SJSA1 (cell line): ENCODE measurements at places on chromosomes 13 and 19.
A peak's percentile ranks its signal among the peaks of the same experiment; 100 is the strongest.

DNA sequence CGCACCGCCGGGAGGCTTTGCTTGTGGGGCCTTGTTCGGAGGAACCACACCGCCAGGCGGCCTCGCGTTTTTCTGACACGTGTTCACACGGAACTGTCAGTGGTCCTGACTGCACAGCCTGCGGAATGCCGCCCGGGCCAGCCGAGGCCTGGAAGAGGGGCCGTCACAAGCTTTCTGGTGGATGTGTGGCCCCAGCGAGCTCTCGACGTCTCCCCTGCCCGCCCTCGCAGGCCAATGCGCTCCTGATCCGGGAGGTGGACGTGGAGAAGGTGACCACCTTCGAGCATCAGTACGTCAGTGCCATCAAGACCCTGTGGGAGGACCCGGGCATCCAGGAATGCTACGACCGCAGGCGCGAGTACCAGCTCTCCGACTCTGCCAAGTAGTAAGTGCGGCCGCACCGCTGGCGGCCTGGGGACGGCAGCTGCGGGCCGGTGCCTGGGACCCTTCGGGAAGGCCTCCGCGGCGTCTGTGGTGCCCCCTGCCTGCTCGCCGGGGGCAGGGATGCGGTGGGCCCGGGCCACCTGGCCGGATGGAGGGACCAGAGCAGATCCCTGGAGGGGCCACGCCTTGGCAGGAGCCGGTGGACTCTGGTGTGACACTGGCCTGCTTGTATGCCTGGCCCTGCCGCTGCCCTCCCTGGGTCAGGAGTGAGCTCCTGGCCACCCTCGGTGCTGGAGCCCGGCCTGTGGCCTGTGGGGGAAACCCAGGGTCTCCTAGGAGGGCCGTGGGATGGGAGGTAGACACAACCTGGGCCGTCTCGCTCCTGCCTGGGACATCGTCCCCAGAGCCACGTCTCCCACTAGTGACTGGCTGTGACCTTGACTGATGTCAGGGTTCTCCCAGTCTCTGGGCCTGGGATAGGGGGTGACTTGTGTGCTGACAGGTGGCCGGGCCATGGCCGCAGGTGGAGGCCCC is 19.2 kb downstream of the GNA11 start:
- DNase-seq, result no peak

DNA sequence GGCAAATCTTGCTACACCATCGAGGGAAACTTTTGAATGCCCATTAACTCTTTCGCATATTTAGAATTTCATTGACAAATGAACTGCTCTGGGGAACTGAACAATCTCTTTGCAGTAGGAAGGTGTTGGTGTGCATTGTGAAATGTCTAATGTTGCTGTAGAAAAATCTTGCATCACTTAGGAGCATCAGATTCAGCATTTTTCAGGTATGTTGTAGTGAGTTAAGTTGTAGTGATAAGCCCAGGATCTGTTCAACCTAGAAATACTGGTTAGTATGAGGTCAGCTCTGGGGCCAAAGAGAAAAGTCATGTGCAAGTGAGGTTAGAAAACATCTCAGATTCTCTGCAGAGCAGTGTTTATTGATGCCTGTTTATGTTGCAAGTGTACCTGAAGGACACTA is 4.1 kb downstream of the FRY start:
- no peak for DNase-seq

- no peak for DNase-seq
Observed at GRCh38 chr13:86960876-86961275, 710.3 kb upstream of the SLITRK5 start.

DNA sequence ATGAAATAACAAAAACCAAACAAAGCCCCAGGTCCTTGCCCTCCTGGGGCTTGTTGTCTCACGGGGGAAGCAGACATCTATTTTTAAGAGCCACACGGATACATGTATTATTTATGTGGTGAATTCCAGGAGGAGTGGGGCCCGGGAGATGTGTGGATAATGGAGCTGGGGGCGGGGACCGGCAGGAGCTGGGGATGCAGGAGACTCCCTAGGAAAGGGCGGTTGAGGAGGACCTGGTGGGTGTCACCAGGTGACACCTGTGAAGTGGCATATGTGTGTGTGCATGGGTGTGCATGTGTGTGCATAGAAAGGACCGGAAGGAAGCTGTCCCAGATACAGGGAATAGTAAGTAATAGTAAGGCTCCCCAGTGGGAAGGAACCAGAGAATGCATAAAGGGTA is 148.9 kb downstream of the URI1 start:
- DNase-seq, result no peak

DNA sequence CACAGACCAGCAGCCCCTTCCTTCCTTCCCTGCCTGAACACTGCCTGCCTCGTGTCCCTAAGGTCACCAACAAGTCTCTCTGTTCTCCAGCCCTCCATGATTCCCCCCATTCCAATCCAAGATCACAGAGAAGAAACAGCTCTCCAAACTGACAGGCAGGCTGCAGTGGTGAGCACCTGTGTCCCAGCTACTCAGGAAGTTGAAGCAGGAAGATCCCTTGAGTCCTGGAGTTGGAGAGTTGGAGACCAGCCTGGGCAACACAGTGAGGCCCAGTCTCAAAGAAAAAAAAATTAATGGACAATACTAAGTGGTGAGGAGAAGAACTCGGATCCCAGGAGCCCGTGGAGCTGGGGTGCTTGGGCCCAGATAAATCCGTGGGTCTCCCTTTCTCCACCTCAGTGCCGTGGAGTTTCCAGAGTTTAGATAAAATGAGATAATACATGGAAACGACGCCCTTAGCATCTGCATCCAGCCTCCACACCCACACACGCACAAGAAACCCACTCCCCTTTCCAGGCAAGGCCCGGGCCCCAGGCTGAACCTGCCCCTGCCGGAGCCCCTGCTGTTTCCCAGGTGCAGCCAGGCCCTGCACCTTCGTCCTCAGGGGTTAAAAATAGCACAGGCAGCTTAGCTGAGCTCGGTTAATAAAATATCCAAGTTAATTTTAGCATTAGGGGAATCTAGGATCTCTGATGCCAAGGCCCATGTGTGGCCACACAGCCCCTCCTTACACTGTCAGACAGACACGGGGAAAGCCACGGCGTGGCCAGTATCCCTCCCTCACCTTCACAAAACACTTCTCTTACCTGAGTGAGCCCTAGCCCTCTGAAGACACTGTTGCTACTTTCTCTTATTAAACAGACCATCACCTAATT is 4.7 kb downstream of the RASA3 start:
- DNase-seq, result no peak

GRCh38 chr13:108375034-108375433 is 105.5 kb downstream of the TNFSF13B start:
- DNase-seq, result no peak

DNA sequence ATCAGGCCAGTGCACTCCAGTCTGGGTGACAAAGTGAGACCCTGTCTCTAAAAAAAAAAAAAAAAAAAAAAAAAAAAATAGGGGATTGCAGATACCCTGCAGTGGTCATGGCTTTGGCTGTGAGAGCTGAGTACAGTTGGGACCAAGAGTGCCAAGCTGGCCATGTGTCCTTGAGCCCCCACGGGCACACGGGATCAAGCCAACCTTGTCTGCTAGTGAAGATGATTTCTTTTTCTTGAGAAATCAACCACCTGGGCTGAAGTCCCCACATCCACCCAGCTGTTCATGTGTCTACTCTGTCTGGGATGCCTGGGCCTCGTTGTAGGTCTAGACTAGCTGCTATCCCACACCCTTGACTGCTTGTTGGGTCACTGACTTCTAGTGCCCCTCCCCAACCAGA is 34.0 kb downstream of the CERS4 start:
- no peak for DNase-seq

- no peak for DNase-seq
Observed at GRCh38 chr19:48705431-48705830, 9.7 kb downstream of the FUT2 start.

DNA sequence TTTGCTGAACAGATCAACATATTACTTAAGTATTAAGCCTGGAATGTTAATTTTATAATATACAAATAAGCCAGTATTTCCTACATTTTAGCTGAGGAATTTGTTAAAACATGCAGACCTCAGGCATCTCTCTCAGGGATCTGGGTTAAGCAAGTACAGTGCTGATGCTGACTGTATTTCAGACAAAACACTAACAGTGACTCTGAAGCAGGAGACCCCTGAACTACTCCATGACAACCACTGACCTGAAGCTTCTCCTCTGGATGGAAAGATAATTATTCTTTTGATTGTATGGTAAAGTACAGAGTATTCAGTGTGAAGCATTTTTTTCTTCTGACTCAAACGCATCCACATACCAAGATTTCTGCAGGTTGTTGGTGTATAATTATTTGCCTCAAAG is 680.8 kb downstream of the LIG4 start:
- no peak for DNase-seq

- DNase-seq, result no peak
Observed at GRCh38 chr19:29467824-29468401, 57.9 kb upstream of the VSTM2B start.

DNA sequence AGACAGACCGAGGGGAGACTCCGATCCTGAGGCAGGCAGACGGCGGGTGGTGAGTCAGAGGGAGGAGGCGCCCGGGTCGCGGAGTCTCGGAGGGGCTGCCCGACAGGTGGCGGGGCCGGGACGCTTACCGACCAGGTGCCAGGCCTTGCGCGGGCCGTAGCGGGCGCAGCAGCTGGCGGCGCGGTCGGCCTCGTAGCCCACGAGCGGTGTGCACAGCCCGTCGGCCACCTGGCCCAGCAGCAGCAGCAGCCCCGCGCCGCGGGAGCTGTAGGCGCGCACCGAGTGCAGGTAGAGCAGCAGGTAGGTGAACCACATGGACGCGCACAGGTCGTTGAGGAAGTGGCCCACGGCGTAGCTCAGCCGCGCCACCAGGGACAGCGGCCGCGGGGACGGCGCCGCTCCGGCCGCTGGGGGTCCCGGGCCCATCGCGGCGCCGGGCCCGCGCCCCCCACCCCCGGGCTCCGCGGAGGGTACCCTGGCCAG is 367 bp downstream of the MFSD12 start:
- DNase-seq, result peak; percentile 65

- DNase-seq, result no peak
Observed at GRCh38 chr19:27858981-27859581, 1353.9 kb downstream of the UQCRFS1 start.

DNA sequence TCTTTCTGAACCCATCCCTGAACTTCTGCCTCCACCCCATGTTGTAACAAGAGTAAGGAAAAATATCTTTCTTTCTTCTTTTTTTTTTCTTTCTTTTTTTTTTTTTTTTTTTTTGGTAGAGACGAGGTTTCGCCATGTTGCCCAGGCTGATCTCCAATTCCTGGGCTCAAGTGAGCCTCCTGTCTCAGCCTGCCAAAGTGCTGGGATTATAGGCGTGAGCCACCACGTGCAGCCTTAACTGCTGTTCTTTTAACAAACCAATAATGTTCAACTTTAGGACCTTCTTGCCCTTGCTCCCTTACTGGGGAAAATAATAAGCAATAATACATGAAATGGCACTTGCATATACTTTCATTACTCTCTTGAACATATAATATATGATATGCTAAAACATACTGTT is 19.6 kb downstream of the GPR183 start:
- no peak for DNase-seq

DNA sequence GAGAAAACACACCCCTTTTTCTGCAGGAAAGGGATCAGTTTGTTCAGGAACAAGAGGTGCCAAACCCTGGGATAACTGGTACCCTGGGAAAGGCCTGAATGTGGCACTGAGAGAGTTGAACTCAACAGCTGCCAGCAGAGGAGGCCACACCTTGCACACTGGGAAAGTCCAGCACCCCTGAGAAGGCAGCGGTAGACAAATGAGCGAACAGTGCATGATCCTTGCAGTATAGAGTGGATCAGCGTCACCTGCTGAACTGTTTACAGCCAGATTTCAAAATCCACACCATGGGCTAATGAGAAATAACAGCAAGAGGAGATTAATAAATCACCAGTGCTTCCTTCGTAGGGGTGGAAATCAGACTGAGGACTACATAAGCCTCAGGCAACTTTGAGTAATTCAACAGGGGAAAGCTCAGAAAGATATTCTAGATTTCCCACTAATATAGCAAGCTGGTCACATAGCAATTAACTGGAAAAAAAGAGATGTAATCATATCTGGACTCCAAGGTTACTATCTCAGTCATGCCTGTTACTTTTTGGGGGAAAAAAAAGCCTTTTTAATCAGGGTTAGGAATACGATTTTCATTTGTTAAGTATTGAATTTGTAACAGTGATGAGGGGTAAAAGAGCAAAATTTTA is 52.0 kb downstream of the DCT start:
- no peak for DNase-seq

GRCh38 chr19:4979211-4979807 is 10.4 kb downstream of the KDM4B start:
- no peak for DNase-seq

- DNase-seq, result no peak
Observed at GRCh38 chr13:72849571-72849970, 67.6 kb downstream of the PIBF1 start.

GRCh38 chr19:19077103-19077502 is 13.3 kb downstream of the SLC25A42 start:
- DNase-seq, result no peak

DNA sequence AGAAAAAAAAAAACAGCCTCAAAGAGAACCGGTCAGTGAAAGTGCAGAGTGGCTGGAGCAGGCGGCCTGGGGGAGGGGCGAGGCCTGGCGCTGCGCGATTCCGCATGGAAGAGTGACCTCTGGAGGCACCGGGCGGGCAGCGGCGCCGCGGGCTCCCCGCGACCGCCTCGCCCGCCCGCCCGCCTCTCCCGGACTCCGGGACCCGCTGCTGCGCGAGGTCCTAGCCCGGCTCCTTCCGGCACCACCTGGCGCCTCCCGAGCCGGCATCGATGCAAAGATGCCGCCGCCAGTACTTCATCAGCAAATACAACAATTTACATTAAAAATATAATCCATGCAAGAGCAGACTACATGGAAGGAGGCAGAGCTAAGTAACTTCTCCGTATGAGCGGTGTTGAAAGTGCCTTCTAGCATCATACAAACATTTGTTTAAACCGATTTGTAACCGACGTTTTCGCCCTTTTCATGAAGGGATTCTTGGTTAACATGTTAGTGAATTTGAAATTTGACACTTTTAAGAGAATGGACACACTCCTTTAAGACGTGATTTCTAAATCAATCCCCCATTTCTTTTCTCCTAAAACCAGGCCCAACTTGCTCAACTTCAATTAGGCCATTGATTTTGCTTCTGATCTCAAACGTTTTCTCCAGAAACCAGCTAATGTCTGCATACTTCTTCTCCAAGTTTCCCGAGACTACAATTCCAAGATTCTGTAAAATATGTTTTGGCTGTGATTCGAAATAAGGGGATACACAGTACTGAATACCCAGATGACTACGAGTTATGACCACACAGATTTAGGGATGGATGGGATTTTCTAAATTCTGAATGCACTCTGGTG is 2.1 kb downstream of the EFNB2 start:
- peak; percentile 88 for DNase-seq

GRCh38 chr19:47711652-47712242 is 1.5 kb upstream of the EHD2 start:
- DNase-seq, result no peak

GRCh38 chr13:29953542-29953941 is 103.1 kb upstream of the UBL3 start:
- DNase-seq, result no peak

GRCh38 chr19:3684054-3684816 is 16.0 kb downstream of the PIP5K1C start:
- DNase-seq, result no peak

- DNase-seq, result no peak
Observed at GRCh38 chr19:5973867-5974635, 3.9 kb downstream of the RANBP3 start.

GRCh38 chr13:50831512-50831911 is 12.0 kb downstream of the DLEU7 start:
- DNase-seq, result no peak

- no peak for DNase-seq
Observed at GRCh38 chr13:42497798-42498197, 76.2 kb upstream of the TNFSF11 start.

- no peak for DNase-seq
Observed at GRCh38 chr13:49214917-49215376, 5.2 kb upstream of the MLNR start.
